ENCODE measurements at places on chromosomes 1 and 21.

- H3K4me3 ChIP-seq = no peak overlapping the region
- H3K36me3 ChIP-seq = no peaks in the 10 kb centered on the region
- H3K4me1 ChIP-seq = no peaks in the 10 kb centered on the region
- no peaks in the 10 kb centered on the region for H3K27me3 ChIP-seq
- DNase-seq = no peak
Observed at GRCh38 chr1:103371234-103371633, 154.3 kb upstream of the RNPC3 start.

GRCh38 chr21:28922368-28922767 lies 70.3 kb downstream of the LTN1 start:
- peaks cover 3% of the 10 kb centered on the region for H3K4me1 ChIP-seq
- H3K27me3 ChIP-seq = no peaks in the 10 kb centered on the region
- DNase-seq = no peak
- H3K36me3 ChIP-seq = no peaks in the 10 kb centered on the region
- H3K4me3 ChIP-seq = no peak overlapping the region

DNA sequence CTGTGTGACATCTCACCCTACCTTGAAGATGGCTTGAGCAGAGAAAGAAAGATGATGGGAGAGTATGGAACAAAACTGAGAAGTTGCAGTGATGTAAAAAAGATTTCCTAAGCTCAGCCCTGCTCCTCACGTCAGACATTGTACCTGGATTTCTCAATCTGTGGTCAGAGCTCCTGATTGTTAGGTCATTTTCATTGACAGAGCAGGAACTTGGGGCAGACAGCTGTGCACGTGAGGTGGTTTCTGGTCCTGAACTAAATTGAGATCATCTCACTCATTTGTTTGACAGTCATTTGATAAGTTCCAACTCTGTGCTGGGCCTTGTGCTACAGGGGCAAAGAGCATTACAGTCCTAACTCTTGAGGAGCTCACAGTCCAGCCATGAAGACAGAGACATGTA lies 10.2 kb downstream of the TRAF3IP3 start:
- H3K4me1 ChIP-seq = no peaks in the 10 kb centered on the region
- peaks cover 1% of the 10 kb centered on the region for H3K27me3 ChIP-seq
- no peak overlapping the region for H3K4me3 ChIP-seq
- H3K36me3 ChIP-seq = no peaks in the 10 kb centered on the region
- DNase-seq = no peak

DNA sequence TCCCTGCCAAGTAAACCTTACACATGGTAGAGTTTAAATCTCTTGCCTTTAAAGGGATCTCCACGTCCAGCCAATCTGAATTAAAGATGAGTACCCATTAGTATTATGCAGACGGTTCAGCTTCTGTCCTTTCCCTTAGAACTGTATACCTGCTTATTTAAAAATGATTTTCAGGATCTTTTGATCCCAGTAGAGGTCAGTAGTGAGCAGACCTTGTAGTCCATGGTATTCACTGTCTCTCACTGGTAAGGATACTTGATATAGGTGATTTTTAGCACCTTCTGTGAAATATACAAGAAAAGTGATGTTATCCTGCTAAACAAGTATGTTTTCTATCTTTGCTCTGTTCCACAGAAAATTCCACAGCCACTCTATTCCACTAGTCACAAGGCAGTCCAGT lies 1211.6 kb upstream of the ADGRL4 start:
- DNase-seq = peak; percentile 17
- H3K36me3 ChIP-seq = no peaks in the 10 kb centered on the region
- H3K27ac ChIP-seq = no peak overlapping the region
- no peaks in the 10 kb centered on the region for H3K27me3 ChIP-seq
- H3K4me1 ChIP-seq = peaks cover 3% of the 10 kb centered on the region
- H3K4me3 ChIP-seq = no peak overlapping the region

- no peaks in the 10 kb centered on the region for H3K36me3 ChIP-seq
- no peak for DNase-seq
- H3K27ac ChIP-seq = no peak overlapping the region
Observed at GRCh38 chr1:13664451-13664850, 35.5 kb upstream of the PRDM2 start.
